Nephron progenitor cell (in vitro differentiated cells): ENCODE measurements at places on chromosomes 7 and 10.

DNA sequence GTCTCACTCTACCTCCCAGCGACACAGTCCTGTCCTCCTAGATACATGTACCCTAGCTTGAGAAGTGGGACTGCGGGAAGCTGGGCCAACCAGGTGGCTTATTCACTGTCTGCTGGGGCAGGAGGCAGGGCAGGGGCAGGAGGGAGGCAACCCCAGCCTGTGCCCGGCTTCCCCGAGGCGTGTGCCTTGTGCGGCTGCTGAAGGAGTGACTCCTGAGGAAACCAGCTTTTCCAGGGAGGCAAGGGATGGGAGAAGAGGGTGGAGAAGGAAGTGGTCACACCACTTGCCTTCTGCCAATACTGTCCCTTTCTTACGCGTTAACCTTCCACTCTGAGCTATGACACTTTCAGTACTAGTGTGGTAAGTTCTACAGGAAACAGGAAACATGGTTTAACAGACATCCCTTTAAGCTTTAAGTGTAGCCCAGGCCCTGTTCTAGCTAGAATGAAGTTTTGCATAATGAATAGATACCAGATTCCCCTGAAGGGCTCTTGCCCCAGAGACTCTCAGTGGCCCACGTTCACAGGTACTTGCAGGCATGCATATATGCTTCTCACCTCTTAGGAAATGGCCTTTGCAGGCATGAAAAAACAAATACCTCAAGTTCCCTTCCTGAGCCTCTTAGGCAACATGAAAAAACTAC is 40.6 kb downstream of the SYPL1 start:
- DNase-seq = no peak

- DNase-seq = no peak
These were observed 89.5 kb downstream of the ANK3 start for GRCh38 chr10:60299961-60300883.

DNA sequence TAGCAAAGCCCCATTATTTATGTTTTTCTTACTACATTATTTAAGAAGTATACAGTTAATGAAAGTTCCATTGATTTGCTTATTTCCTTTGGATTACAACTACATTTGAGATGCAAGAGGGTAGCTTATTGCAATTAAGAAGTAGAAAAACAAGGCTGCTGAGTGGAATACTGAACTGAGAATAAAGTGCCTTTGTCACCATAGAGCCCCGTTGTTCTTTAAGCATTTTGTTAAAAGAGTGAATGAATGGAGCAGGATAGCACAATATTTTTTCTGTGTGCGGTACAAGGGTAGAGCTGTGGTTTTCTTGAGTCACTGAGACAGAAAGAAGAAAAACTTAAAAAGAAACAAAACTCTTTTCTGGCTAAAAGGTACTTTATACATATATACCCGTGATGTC is 45.6 kb downstream of the ZNF277 start:
- DNase-seq = no peak

DNA sequence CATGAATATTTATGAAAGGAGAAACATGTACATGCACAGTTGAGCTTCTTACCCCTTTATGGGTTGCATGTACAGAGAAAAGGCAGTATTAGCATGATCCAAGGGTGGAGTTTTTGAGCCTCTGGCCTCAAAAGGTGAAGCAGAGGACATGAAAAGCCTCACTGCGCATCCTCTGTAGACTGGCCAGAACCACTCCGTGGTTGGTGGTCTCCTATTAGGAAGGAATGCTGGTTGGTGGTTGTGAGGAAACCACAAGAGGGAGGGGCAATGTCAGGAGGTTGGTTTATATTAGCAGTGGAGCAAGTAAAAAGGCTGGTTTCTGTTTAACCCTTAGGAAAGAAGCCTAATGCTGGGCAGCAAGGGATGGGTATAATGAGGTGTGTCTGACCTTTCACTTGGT is 37.5 kb downstream of the AHCYL2 start:
- DNase-seq = no peak

GRCh38 chr7:130420943-130421578 is 19.8 kb downstream of the CEP41 start:
- DNase-seq = no peak

DNA sequence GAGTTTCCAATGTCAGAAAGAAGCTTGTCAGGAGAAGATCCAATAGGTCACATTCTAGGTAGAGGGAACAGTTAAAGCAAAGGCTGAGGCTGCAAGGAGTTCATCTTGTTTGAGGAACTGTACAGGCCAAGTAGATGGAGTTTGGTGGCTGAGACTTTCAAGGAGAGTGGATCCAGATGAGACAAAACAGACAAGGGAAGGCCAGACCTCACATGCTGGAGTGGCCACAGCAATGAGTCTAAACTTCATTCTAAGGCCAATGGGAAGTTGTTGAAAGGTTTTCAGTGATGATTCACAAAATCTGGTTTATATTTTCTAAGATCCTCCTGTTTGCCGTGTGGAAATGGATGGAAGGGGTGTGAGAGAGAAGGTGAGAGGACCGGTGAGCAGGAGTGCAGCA is 40.0 kb downstream of the EPDR1 start:
- no peak for DNase-seq
